NCI-H446 treated with DMSO at 0.1 percent for 48 hours (cell line): ENCODE measurements at places on chromosomes 2 and 18.

DNA sequence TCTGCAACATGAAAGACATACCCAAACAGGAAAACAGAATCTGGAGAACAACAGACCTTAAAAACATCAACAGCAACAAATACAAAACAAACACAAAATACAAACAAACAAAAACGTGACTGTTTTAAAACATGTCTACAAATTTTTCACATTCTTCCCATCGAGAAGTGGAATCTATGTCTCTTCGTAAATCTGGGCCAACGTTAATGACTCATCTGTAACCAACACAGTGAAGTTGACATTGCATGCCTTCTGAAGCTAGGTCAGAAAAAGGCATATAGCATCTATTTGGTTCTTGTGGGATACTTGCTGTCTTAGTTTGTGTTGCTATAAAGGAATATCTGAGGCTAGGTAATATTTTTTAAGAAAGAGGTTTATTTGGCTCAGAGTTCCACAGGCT, 269.0 kb upstream of the FBXO11 start:
- DNase-seq = no peak

DNA sequence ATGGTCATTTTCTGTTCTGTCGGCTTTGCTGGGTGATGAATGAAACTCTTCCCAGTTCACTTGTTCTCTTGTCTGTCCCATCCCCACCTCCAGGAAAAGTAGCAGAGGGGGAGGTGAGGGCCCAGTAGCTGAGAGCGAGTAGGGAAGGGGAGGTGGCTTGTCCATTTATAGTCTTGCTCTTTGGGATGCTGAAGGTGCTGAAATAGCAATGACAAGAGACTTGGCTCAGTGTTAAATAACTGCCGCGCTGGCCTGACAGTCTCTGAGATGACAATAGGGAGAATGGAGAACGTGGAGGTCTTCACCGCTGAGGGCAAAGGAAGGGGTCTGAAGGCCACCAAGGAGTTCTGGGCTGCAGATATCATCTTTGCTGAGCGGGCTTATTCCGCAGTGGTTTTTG, at the start of gene SMYD1:
Gene SMYD1, plus strand, starts transcription at position 228 of the 400 bp plus-strand sequence. Its CDS starts 40 bp downstream, at position 268.
- no peak for DNase-seq

- no peak for DNase-seq
These were observed 6.1 kb downstream of the SLC66A2 start for GRCh38 chr18:79945118-79946042.

DNA sequence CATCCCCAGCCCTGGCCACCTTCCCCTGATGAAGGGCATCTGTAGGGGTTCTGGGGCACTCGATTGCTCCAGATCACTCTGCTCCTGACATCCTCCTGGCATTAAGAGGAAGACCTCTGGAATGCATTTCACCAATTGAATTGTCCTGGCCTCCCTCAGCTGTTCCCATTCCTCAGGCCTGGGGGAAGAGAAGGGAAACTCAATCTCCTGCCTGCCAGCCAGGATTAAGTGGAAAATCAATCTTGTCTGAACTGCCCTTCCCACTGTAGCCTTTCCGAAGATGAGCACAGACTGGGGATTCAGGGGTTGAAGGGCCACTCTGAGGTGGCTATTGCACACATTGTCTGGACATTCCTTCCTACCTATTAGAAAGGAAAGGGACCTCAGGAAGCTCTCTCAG, 99.8 kb downstream of the ALK start:
- no peak for DNase-seq

DNA sequence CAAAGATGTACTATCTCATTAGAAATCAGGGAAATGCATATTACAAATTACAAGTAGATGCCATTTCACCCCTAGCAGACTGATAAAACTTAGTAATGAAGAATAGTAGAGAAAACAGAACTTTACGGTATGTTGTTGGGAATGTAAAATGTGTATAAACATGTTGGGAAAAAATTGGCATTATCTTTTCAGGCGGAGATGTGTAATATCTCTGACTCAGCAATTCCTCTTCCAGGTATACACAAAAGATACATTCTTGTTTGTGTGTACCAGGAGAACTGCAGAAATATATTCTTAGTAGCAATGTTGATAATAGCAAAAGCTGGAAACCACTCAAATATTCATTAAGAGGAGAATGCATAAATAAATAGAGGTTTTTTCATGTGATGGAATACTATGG, 204.5 kb downstream of the LPIN1 start:
- DNase-seq = no peak

DNA sequence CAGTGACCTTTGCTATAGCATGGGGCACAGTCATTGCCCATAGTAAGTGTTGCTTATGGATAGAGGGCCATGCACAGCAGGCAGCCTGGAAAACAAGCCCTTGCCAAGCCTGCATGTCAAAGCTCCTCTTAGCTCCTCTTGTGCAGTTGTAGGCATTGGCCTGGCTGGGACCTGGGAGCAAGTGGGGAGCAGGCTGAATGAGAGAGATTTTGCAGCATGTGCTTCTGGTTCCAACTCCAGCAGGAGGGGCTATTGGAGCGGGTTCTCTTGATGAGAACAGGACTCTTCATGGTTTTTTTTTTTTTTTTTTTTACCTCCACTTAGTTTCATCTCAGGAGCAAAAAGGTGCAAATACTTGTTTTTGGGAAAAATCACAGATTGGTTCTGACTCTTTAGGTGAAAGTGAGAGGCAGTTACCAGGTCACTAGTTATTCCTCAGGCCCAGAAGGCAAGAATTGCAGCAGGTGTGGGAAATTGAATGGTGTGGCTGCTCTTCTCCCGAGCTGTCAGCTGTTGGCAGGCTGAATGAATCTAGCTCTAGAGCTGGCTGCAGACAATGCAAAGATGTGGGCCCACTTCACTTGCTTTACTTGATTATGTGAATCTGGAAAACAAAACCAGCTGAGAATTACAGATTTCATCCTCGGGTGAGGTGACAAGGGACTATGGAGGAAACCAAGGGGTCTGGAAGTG, 95.9 kb downstream of the MAP4K4 start:
- peak; percentile 71 for DNase-seq

GRCh38 chr2:105373895-105374401, 24.9 kb downstream of the FHL2 start:
- no peak for DNase-seq

DNA sequence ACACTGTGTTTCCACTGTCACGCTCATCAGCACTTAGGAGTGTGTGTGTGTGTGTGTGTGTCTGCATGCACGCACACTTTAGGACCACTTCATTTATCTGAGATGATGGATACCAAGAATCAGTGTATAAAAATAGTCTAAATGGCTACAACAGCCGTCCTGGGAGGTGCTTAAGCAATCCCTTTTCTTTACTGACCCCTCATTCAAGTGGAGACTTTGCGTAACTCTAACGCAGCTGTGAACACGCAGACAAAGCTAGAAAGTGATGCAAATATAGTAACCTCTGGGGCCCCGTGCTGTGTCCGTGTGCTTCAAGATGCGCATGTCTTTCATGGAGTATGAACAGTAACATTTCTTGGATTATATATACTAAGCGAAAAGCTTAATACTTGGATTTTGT, 40.4 kb upstream of the RBM44 start:
- no peak for DNase-seq

GRCh38 chr2:175062787-175063585, 57.8 kb upstream of the CHN1 start:
- DNase-seq = no peak

DNA sequence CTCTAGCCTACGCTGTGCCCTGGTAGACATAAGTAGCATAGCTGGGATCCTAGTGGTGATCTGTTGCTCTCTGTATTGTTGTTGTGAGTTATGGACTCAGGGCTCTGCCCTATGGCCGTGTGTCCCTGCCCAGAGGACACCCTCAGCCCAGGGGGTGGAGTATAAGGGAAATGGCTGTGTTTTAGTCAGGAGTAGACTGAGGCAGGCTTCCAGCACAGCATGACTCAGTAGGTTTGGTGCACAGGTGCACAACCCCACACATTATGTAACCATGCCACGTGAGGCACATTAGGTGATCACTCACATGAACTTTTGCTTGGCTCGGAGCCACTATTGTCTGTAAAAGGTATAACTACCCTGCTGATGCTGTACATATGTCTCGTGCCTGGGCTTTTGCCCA, 59.9 kb upstream of the PEX13 start:
- DNase-seq = no peak

DNA sequence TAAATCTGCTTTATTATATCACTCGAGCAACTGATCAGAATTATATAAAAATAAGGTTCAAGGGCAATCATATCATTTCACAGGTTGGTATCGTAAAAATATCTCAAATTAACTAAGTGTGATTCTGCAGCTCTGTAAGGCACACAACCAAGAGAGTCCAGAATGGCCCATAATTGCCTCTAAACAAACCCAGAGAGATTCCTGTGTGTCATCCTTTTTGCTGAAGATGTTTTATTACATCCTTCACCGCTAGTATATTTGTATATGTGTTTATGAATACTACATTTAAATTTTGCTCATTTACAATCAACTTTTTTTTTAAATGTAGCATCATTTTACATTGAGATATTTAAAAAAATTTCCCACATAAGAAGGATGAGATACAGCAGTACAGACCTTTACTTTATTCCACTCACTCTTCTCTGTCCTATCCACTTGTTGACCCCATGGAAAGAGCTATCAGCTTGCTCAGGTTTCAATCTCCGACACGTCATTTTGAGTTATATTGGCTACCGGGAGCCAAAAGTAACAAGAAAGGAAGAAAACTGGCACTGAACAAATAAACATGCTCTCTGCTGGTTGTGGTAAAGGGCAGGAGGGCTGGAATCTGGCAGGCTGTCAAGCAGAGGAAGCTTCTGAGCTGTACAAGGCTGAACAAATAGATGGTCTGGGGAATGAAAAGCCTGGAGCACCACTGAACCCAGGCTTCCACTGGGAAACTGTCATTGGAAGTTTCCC, 23.1 kb downstream of the PLA2R1 start:
- DNase-seq = peak; percentile 35
